ENCODE measurements at places on chromosomes 1 and 21.

DNA sequence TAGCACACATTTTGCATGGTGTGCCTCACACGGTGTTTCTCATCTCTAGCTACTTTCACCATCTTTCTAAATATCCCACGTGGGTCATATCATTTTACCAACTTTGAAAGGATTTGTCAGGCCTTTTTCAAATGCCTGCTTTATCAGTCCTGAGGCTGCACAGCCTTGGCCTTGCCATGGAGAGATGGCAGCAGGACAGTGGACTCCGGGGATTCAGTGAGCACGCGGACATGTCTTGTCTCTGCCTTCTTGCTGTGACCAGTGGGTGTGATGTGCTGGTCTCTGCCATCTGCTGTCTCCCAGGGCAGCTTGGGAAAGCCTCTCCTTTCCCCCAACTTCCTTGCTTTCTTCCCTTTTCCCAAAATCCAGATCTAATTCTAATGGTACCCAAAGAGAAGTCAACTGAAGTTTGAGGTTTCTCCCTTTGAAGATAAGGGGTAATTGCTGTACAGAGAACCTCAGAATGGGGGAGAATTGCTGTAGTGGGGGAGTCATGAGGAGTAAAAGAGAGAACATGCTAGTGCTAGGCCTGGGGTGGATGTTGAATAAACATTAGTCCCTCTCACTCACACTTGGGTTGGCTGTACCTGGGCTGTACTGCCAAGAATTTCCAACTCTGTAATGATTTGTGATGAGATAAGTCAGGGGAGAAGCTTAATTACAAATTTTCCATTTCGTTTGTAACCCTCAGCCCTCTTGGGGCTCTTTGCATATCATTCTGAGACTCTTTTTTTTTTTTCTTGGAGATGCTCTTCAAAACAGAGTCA lies 99.5 kb downstream of the GALNT2 start:
- no peak for ATAC-seq

DNA sequence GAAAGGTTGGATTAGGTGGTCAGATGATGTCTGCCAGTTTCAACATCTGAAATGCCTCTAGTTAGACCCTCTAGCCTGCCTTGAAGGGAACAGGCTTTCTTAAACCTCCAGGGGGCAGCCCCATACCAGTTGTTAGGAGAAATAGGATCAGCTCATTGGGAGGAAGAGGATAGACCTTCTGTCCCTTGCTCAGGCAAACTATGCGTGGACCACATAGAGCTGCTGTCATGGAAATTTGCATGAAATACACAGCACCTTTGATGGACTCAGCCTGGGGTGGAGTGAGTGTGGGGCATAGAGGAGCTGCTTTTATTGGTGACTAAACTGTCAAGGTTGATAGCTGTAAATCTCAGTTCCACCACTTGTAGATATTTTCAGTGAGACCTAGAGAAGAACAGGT lies 38.4 kb upstream of the SPAG17 start:
- ATAC-seq = no peak

GRCh38 chr1:14599800-14600199 lies 1.3 kb downstream of the KAZN start:
- ATAC-seq = no peak

DNA sequence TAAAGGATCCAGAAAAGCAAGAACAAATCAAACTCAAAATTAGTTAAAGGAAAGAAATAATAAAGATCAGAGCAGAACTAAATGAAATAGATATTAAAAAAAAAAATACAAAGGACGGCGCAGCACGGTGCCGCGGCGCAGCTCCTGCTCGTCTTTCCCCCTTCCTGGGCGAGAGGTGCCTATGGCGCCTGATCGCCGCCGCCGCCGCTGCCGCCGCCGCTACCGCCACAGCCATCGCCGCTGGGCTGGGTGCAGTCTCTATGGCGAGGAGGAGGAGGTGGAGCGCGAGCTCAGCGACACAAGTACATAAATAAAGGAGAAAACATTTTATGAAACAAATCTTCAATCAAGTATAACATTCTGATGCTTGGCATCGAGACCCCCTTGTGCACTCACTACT lies 77.6 kb upstream of the VANGL1 start:
- ATAC-seq = peak; percentile 26

GRCh38 chr1:17438318-17439249 lies 893 bp downstream of the RCC2 start:
- peak; percentile 13 for ATAC-seq

- ATAC-seq = no peak
These were observed 9.2 kb downstream of the ADCY10 start for GRCh38 chr1:167904652-167905130.
